ENCODE measurements at places on chromosomes 4 and X.

- DNase-seq = peak; percentile 83
Measured at GRCh38 chrX:13376857-13377549, 57.1 kb upstream of the ATXN3L start.

DNA sequence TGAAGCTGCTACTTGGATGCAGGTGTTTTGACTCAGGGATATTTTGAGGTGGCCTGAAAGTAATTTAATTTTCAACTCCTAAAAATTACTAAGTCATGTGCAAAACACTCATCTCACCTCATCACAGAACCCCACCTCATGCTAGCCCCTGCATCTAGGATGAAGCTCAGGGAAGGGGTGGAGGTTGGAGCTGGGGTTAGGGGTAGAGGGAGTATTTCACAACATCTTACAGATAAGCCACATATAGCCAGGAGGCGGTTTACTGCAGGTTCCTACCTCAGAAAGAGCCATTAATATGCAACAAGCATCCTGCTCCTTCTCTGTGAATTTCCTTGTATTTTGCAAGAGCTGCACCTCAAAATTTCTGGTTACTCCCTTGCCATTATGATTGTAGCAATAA is 70.5 kb upstream of the TSPAN5 start:
- no peak for DNase-seq

- DNase-seq = no peak
Measured at GRCh38 chr4:35238793-35239192, 1005.5 kb downstream of the ARAP2 start.

DNA sequence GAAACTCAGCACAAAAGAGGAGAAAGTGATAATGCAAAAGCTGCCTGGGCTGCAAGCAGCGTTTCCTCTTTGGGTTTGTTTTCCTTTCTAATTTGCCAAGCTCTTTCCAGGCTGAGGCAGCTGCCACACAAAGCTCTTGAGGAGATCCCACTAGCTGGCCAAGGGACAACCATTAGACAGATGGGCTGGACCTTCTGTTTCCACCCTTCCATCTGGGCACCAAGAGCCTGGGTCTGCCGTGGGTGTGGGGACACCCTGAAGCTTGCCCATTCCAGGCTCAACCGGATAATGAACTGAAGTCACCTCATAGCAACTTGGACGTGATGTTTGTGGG is 194.6 kb upstream of the C1QTNF7 start:
- peak; percentile 73 for DNase-seq

GRCh38 chrX:135688137-135688536 is 25.3 kb upstream of the CT45A1 start:
- DNase-seq = no peak

- DNase-seq = no peak
Measured at GRCh38 chr4:87122252-87122651, 98.2 kb downstream of the KLHL8 start.

DNA sequence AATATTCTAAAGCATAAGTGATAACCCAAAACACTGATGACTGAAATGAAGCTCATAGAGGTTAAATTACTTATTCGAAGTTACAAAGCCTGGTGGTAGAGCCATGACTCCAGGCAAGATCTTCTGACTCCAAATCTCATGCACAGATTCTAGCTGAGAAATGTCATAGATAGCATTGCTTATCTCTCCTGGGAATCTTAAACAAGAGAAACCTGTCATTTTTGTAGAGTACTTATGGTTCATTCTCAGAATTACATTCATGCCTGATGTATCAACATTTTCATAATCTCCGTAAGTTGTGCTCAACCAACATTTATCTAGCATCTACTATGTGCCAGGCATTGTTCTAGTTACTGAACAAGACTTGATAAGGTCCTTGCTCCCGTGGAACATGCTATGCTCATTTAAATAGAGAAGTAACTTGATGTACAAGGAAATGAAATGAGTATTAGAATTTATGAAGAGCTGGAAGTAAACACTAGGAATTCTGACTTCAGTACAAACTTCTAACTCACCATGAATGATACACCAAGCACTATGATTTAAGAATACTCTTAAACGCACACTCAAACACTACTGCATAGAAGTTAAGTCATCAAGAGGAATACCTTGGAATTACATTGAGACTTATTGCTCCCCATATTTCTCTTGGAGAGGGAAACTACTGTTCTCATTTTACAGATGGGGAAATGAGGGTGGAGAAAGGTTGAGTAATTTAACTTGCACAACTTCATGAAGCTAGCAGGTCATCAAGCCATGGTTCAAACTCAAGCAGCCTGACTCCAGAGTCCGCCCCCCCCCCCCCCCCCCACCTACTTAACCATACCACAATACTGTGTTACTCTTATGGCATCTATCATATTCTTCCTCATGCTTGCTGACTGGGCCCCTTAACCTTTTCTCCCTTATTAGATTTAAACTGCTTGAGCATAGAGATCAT is 45.4 kb downstream of the MBNL3 start:
- DNase-seq = no peak

DNA sequence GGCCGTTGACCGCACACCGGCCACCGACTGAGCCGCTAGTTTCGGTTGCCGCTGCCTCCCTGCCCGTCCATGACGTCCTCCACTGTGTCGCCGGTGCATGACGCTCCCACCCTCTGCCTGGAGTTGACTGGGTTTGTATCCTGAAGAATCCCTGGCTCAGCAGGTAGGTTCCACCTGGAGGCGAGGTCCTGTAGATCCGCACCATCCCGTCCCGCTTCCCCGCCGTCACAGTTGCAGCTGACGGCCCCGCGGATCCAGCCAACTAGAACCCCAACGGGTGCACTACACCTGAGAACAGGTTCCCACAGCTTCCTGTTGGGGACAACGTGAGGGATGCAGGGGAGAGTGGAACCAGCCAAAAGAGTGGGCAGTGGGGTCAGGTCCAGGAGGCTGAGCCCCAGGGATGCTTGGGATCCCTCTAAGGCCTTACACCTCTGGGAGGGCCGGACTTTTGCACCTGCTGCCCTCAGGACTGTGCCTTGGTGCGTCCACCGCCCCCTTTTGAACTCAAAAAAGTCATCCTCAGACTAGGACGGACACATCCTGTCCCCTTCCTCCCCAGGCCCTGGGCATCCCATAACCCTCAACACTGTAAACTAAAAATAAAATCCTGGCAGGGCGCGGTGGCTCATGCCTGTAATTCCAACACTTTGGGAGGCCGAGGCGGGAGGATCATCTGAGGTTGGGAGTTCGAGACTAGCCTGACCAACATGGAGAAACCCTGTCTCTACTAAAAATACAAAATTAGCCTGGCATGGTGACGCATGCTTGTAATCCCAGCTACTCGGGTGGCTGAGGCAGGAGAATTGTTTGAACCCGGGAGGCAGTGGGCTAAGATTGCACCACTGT is 1.1 kb upstream of the SLBP start:
- no peak for DNase-seq

- no peak for DNase-seq
Measured at GRCh38 chrX:136652822-136653723, 5.1 kb downstream of the CD40LG start.

GRCh38 chrX:77484045-77484444 is 36.9 kb downstream of the FGF16 start:
- DNase-seq = no peak

GRCh38 chr4:125515016-125515415 is 200.3 kb downstream of the FAT4 start:
- DNase-seq = no peak

GRCh38 chr4:27775156-27775555 is 914.5 kb downstream of the STIM2 start:
- DNase-seq = no peak

DNA sequence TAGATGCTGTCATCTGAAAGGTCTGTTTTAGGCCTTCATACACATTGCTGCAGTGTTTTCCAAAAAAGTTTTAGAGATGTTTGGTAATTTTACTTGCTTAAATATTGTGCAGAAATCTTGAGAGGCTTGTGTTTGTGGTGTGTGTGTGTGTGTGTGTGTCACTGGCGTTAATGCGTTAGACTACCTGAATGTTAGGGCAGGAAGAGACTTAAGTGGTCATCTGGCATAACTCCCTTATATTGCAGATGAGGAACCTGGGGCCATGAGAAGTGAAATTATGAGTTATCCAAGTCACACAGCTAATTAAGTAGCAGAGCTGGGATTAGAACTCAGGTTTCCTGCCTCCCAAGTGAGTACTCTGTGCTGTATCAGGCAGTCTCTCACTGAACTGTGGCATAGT is 1.4 kb downstream of the LSM6 start:
- no peak for DNase-seq

DNA sequence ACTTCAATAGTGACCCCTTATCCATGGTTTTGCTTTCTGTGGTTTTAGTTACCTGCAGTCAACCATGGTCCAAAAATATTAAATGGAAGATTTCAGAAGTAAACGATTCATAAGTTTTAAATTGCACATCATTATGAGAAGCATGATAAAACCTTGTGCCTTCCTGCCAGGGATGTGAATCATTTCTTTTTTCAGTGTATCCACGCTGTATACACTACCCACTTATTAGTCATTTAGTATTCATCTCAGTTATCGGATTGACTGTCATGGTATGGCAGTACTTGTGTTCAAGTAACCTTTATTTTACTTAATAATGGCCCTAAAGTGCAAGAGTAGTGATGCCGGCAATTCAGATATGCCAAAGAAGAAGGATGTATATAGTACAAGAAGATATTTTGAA is 37.7 kb upstream of the TASL start:
- no peak for DNase-seq

- no peak for DNase-seq
Measured at GRCh38 chr4:84235126-84235944, 263.8 kb downstream of the NKX6-1 start.

DNA sequence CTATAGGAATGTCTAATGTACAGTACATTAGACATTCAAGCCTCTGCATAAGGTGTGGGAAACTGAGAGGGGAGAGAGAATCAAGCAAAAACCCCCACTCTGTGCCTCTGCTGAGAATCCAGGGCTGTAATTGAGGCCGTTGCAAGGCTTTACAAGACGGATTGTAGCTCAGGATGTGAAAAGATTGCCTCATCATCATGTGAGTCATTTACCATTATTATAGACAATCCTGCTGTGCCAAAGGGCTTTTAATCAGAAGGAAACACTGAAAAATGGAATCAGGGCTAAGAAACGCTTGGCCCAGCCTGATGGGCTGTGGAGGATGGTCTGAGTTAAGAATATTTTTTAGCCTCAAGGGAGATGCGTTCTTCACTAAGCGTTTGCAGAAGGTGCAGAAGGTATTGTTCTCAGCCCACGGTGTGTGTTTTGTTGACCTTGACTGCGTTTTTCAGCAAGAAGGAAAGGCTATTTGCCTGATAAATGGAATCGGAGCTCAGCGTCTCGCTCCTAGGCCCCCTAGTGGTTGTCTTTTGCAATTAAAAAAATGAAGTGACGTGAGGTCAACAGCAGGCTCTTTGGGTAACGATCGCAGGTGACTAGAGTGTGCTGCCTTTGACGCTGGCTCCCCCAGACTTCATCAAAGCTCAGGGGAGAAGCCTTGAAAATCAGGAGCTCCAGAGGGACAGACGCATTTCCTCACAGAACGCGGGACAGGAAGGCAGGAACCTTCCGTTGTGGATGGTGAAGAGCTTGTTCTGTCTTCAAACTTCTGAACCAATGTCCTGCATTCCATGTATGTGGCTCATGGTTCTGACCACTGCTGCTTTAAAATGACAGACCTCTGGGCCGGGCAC is 18.1 kb upstream of the CHRNA9 start:
- peak; percentile 74 for DNase-seq

DNA sequence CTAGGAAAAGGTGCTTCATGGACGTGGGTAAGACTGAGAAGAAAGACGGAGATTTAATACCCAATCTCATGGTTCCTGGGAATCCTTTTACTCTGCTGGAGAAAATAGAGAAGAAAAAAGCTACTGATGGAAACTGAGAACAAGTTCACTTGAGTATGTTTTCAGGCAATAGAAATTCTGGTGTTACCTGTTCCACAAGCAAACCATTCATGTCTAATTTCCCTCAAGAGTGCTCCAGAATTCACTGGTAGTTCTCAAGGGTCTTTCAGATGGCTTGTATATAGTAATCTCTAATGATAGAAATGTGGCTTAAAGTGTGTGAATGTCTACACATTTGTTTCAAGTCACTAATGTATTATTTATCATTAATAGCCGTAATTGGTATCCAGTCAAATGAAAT is 22.5 kb downstream of the SETD7 start:
- no peak for DNase-seq

- no peak for DNase-seq
Measured at GRCh38 chr4:147913137-147913536, 181.2 kb downstream of the ARHGAP10 start.

GRCh38 chr4:68962868-68963267 is 11.3 kb upstream of the UGT2A3 start:
- DNase-seq = no peak

- no peak for DNase-seq
Measured at GRCh38 chr4:180106122-180106521, 2137.1 kb upstream of the TENM3 start.

GRCh38 chrX:18931972-18932371 is 51.9 kb downstream of the PHKA2 start:
- no peak for DNase-seq

- no peak for DNase-seq
Measured at GRCh38 chr4:74230902-74231499, 73.1 kb downstream of the MTHFD2L start.

DNA sequence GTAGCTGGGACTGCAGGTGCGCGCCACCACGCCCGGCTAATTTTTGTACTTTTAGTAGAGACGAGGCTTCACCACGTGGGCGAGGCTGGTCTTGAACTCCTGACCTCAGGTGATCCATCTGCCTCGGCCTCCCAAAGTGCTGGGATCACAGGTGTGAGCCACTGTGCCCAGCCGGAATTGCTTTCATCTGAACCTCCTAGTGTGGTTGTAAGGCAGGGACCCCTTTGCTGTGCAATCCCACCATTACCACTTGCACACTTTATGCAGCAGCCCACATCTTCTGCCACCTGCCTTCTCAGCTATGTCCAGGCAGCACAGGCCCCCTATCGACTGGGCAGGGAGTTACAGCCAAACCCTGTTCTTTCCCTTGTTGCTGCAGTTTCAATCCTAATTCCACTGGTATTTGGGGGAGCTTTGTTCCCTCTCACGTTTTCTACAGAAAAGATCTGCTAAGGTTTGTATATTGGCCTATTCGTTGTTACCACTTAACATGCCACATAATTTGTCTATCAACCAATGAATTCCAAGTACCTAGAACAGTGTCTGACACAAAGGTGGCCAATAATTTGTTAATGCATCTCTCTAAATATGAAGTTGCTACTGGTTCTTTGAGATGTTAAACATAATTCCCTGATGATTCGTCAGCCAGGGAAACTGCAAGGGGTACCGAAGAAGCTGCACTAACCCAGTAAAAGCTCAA is 6.5 kb downstream of the RPL39 start:
- DNase-seq = no peak
